ENCODE measurements at places on chromosomes 4 and X. TPM values are rescaled to one million over a fixed set of nuclear protein-coding genes. Genes with fewer than 3 reads are reported as not detected.
A peak's percentile ranks its signal among the peaks of the same experiment; 100 is the strongest.

The IL13RA1 gene
- 2.2 TPM for total RNA-seq

The PRDM5 gene
- 0.15 TPM for total RNA-seq

DNA sequence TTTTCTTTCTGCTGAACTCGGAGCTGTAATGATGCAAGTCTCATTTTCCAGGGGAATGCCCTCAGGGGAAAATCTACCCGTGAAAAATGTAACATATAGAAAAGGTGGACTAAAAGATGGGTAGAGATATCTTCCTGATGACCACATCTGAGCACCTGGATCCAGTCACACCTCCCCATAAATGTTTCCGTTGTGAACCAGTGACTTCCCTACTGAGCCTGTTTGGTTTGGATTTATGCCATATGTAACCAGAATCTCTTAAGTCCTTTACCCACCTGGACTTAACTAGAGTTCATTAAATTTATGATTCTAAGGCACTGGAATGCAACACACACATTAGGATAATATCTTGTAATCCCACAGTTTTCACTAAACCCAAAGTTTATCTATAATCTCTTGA lies 171.1 kb downstream of the ZNF330 start:
- DNase-seq, result no peak

DNA sequence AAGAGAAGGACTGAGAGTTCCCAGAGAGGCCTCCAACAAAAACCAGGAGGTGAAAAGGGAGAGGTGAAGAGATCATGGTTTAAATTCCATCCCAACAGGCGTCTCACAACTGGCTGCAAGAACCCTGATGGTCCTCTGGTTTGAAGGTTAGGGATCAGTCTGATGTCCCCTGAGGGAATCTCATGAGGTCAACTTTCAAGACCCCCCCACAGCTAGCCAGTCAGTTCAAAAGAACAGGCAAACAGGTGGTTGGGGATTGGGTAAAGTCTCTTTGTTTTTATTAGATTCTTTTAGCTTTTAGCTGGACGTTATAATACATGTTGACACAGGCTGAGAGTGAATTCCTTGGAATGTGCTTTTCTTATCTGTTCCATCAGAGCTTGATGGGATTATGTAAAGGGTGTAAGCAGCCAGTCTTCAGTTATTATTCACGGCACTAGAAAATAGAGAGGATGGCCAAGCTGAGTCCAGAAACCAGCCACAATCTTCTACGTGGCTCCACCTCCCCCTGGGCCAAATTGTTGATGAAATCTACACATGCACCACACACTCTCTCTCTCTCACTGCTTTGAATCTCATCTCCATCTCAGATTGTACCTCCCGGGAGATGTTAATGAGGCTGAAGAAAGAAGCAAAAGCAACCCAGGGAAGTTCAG lies 20.8 kb downstream of the ENPP6 start:
- no peak for DNase-seq

- DNase-seq, result peak; percentile 37
These were observed 59.3 kb downstream of the MAML3 start for GRCh38 chr4:140094438-140095420.

DNA sequence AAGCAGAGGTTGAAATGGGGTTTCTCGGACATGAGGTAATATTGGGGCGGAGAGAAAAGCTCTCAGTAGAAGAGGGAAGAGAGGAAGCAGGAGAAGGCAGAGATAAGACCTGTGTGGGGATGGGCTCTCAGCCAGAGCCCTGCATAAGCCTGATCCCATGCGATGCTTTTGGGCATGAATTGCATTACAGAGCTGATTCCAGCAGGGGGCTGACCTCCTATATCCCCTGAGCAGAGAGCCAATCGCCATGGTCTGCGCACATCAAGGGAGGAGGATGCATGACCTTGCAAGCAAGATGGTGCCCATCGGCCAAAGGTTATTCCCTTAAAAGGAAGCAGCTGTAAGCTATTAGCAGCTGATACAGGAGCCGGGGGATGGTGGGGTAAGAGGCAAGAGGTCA lies 7.6 kb downstream of the ANOS1 start:
- DNase-seq, result no peak

DNA sequence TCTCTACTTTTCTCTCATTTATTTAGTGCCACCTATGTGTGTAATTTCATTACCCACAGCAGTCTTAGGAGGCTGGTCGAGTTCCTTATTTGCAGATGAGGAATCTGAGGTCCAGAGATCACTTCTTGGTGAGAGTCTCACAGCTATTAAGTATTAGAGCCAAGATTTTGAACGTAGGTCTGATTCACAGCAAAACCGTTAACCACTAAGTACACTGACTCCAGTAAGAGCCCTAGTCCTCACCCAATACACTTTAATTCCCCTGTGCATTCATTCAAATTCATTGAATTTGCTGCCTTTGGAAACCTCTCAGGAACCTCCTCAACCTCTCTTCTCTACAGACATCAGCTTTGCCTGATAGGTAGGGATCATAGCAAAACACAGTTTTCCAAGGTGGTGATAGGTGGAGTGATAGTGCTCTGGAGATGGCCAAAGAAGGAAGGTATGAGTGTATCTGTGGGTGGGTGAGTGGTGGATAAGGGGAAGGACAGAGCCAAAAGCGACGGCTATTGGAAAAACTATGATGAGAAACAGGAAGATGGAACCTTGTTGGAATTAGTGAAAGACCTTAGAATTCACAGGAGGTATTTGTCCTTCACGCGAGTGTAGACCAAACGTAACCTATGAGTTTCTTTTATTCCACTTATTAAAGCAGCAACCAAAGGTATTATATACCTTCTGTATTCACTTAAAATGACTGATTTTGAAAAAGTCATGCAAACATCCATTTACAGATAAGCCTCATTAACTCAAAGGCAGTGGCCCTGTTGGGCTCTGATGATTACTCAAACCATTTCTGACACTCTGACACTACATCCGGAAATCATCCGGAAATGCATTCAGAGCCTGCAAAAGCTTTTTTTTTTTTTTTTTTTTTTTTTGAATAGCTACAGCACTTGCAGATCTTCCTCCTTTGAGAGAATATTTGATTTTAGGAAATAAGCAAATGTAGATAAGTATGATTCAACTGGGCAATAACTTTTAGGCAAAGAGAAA lies 6.3 kb downstream of the FMR1 start:
- DNase-seq, result no peak

GRCh38 chr4:144831971-144832370 lies 186.0 kb downstream of the HHIP start:
- DNase-seq, result no peak

Measured in T-helper 17 cell (primary cell).